ENCODE measurements at places on chromosomes 2 and 18. TPM values are rescaled to one million over a fixed set of nuclear protein-coding genes. Genes with fewer than 3 reads are reported as not detected.

DNA sequence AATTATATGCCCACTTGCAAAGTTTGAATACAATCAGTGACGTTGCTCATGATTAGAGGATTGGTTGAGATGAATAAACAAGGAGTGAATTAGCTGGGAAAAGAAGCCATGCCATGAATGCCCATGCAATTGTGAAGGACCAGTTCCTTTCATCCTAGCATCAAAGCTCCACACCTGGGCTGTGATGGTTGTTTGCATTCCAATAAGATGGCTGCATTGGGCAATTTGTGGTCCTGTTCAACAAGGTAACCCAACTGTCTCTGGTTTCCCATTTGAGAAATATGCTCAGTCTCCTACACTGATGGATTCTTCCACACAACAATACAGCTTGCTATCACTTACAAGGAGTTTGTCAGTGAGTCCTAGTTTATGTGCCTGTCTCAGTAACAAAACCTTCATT lies 550.2 kb downstream of the STK39 start:
- DNase-seq = no peak

- DNase-seq = no peak
These were observed 1247.6 kb downstream of the CNTNAP5 start for GRCh38 chr2:125272651-125273050.

Gene NDUFS1
- 86.5 TPM for total RNA-seq

Gene C2orf66
- total RNA-seq = 0.53 TPM

- no peak for DNase-seq
These were observed 815.1 kb downstream of the CPS1 start for GRCh38 chr2:211371465-211371864.

- DNase-seq = no peak
These were observed 826.0 kb upstream of the LRATD1 start for GRCh38 chr2:13806539-13806938.

Gene DYSF
- total RNA-seq = 0.23 TPM

- no peak for DNase-seq
These were observed 386.0 kb upstream of the ATP5MC3 start for GRCh38 chr2:175567435-175568061.

DNA sequence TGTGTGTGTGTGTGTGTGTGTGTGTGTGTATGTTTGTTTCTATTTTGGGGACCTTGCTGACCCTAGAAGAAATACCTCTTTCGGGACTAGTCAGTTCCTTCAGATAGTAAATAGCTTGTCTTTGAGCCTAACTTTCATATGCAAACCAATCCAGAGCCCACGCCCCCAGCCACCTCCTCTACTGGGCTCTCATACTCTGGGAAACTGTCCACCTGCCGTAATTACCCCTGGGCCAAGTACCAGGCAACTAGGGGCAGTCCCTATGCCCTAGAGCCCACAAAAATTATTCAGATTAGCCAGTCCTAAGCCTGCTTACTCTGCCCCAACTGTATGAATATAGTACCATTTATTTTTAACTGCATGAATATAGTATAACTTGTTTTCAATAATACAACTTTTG lies 970.4 kb downstream of the EPHA4 start:
- DNase-seq = no peak

Gene HAAO
- total RNA-seq = 3.1 TPM

- DNase-seq = no peak
These were observed 202.6 kb upstream of the SMAD2 start for GRCh38 chr18:48132797-48133655.

Gene REG1B
- total RNA-seq = not detected

Gene POTEI
- total RNA-seq = not detected

Measured in activated naive CD4-positive, alpha-beta T cell treated with anti-CD3 and anti-CD28 coated beads, Interleukin-2, amount 50 U/mL, for 72 hours (primary cell).